Smooth muscle cell of trachea (primary cell): ENCODE measurements at places on chromosomes 12 and 14. TPM values are rescaled to one million over a fixed set of nuclear protein-coding genes. Genes with fewer than 3 reads are reported as not detected.

Gene ADAM20
- 1.5 and 1.9 TPM in 2 replicates for total RNA-seq

Gene GPR68
- total RNA-seq, result 11.6 and 23.2 TPM in 2 replicates

Gene DTX1
- 0.83 TPM in 1 of 2 replicates, not detected in the other for total RNA-seq

Gene HNF1A
- not detected in 2 replicates for total RNA-seq

Gene FOXM1
- 2.8 and 22.5 TPM in 2 replicates for total RNA-seq

Gene SPRYD4
- 1.7 and 2.2 TPM in 2 replicates for total RNA-seq

Gene HIP1R
- total RNA-seq, result 21.4 and 25.1 TPM in 2 replicates

Gene METTL3
- 57.6 and 60.4 TPM in 2 replicates for total RNA-seq

Gene NOVA1
- total RNA-seq, result 7.9 and 20.8 TPM in 2 replicates

Gene PLA2G1B
- 0.33 TPM in 1 of 2 replicates, not detected in the other for total RNA-seq

Gene RBM19
- total RNA-seq, result 19.8 and 21.1 TPM in 2 replicates
